ENCODE measurements at places on chromosomes 3 and 15. TPM values are rescaled to one million over a fixed set of nuclear protein-coding genes. Genes with fewer than 3 reads are reported as not detected.

GPR171 gene
- not detected for total RNA-seq

DNA sequence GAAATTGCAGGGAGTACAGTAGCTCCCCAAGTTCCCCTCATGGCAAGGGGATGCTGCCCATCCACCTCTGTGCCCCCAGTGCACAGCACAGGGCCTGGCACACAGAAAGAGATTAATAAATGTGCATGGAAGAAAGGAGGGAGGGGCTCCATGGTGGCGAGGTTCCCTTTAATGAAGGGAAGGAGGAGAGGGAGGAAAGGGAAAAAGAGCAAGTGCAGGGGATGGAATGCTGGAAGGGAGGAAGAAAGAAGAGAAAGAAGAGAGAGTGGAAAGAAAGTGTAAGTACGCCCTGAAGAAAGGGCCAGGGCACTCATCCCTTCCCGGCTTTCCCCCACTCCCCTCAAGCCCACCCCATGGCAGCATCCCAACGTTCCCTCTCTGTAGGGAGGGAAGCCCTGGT, 1.5 kb upstream of the VIPR1 start:
- H3K36me3 ChIP-seq = no peaks in the 10 kb centered on the region
- no peak overlapping the region for H3K4me3 ChIP-seq
- H3K27ac ChIP-seq = no peak overlapping the region
- no peaks in the 10 kb centered on the region for H3K4me1 ChIP-seq

FMN1 gene
- total RNA-seq = 3.9 TPM

DNA sequence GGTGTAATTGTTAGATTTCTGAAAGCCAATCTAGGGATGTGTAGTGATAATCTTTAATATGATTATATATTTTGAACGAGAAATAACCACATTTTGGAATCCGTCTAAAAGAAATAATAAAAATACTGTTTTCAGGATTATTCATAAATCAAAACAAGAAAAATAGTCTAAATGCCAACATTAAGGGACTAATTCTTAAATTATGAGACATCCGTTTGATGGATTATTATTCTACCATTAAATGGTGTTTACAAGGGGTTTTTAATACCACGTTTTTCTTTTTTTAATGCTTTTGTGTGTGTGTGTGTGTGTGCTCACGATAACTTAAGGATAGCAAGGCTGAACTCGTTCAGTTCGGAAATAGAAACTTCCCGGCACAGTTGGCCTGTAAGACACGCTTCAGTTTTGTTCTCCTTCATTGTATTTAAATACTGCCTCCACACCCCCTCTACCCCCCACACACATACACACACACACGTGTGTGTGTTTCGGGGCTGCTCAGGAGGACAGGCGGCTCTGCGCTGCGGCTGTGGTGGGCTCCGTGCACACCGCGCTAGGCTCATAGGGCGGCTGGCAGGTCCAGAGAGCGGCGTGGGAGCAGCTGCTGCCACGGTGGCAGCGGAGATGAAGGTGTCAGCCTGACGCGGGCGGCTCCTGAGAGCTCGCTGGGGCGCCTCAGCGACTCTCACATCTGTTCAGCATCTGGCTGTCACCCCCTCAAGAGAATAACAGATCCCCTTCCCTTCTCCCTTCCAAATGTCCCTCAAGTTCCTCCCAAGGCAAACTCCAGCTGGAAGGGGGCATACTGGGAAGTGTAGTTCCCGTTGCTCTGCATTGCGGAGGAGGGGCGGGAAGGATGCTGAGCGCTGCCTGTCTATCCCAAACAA, 23.0 kb upstream of the ANP32A start:
- H3K4me1 ChIP-seq = no peaks in the 10 kb centered on the region
- peaks cover 25% of the 10 kb centered on the region for H3K27me3 ChIP-seq
- peak overlapping the region; percentile 37 for H3K4me3 ChIP-seq
- H3K27ac ChIP-seq = no peak overlapping the region
- DNase-seq = no peak

CCDC39 gene
- not detected for total RNA-seq

EXD1 gene
- 0.15 TPM for total RNA-seq

NTRK3 gene
- total RNA-seq = not detected

NEDD4 gene
- 18.8 TPM for total RNA-seq

DNA sequence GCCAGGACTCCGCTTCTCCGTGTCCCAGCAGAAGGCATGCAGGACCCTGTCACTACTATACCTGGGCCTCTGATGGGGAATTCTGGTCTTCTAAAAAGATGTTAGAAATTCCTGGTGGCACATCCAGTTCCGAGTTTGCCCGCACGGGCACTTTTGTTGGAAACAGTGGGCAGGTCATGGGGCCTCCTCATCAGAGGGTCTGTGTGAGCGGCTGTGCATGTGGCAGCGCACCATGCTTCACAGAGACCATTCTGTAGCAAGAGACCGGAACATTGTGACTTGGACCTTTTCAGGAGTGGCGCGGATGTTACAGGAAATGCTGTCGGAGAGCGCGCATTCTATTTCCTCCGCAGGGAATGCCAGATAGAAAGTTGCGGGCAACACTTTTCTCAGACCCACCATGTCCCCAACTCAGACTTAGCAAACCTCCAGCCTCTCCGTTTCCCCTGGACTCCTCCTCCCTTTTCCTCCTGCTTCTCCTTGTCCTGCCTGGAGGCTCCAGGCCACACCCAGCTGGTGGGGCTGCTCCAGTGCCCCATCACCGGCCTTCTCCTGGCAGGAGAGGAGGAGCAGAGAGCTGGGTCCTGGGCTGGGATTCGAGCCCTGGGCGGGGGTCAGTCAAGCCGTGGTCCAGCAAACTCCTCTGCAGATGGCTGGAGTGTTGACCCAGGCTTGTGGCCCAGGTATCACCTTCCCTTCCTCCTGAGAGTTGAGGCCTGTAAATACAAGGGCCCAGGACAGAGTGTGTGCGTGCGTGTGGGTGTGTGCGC, 46.6 kb downstream of the KLF13 start:
- no peaks in the 10 kb centered on the region for H3K4me1 ChIP-seq
- no peak for DNase-seq
- H3K36me3 ChIP-seq = no peaks in the 10 kb centered on the region
- no peak overlapping the region for H3K4me3 ChIP-seq

GRCh38 chr15:90071220-90071807, 31.0 kb downstream of the IDH2 start:
- no peak overlapping the region for H3K4me3 ChIP-seq
- H3K27ac ChIP-seq = no peak overlapping the region
- DNase-seq = peak; percentile 47
- H3K36me3 ChIP-seq = no peaks in the 10 kb centered on the region

CFAP91 gene
- total RNA-seq = 0.90 TPM

GRCh38 chr3:52730681-52731080, 24.8 kb downstream of the SPCS1 start:
- DNase-seq = no peak
- no peaks in the 10 kb centered on the region for H3K27me3 ChIP-seq
- H3K4me3 ChIP-seq = no peak overlapping the region
- peaks cover 7% of the 10 kb centered on the region for H3K36me3 ChIP-seq

FBXL2 gene
- 12.3 TPM for total RNA-seq

ADGRG7 gene
- not detected for total RNA-seq

DNA sequence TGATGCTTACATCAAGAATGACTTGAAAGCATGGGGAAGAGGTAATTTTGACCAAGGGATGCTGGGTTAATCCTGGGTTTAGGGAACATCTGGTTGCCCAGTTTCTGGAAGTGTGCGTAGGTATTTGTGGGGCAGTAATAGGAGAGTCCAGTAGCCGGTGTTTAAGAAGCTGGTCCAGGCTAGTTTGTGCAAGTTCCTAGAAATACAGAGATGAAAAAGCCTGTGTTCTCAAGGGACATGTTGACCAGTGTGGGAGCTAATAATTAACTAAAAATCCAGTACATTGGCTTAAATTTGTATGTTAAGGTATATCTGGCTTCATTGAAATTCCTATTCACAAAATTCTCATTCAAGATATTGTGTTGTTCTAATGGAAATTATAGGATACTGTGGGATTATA, 51.2 kb downstream of the UBE2E2 start:
- peaks cover 3% of the 10 kb centered on the region for H3K4me1 ChIP-seq
- H3K27me3 ChIP-seq = no peaks in the 10 kb centered on the region
- no peak overlapping the region for H3K4me3 ChIP-seq
- no peaks in the 10 kb centered on the region for H3K36me3 ChIP-seq

FRMD5 gene
- total RNA-seq = 18.3 TPM

DNA sequence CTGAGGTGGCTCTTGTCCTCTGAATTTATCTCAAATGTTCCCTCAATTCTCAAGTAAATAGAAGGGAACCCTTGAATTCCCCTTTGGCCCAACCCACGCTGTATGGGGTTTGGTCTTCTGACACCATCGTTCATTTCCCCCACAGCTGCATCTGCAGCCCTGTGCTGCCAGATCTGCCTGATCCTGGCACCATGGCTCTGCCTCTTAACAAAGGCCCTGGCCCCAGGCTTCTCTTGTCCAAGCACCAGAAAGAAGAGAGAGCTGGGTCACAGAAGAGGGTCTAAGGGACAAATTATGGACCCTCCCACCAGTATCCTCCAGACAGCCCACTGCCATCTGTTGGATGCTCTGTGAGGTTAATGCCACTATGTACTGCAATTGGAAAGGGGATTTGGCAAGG, 1.8 kb downstream of the MAP1A start:
- no peaks in the 10 kb centered on the region for H3K27me3 ChIP-seq
- no peak for DNase-seq
- H3K36me3 ChIP-seq = no peaks in the 10 kb centered on the region
- no peak overlapping the region for H3K4me3 ChIP-seq

DNA sequence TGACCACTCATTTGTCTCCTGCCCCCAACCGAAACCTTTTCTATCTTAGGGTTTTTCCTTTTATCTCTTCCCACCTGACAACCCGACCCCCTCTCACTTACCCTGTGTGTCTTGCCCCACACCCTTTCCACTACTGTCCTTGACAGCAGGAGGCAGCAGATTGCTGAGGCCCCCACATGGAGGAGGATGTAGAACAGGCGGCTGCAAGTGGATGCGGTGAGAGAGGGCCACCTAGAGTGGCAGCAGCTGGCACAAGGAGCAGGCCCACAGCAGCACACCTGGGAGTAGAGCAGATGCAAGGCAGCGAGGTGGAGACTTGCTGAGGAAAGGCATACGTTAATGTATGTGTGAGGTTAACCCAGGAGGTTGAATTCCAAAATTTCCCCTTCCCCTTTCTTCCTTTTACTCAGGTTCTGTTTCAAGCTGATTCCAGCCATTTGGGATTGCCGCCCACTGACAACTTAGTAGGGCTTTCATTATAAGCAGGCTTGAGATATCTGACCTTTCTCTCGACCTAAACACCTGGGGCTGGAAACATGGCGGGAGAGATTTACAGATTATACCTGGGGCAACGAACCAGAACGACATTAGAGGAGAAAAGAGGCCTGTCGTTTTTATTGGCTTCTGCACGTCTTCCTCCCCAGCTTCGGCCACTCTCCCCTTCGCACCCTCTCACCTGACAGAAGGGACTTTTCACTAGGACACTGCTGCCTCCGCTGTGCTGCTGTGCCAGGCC, 643 bp downstream of the SERINC4 start:
- peaks cover 43% of the 10 kb centered on the region for H3K4me1 ChIP-seq
- H3K4me3 ChIP-seq = no peak overlapping the region
- DNase-seq = no peak
- peak overlapping the region; percentile 93 for H3K27ac ChIP-seq
- peaks cover 10% of the 10 kb centered on the region for H3K36me3 ChIP-seq

EFCC1 gene
- 0.15 TPM for total RNA-seq

DNA sequence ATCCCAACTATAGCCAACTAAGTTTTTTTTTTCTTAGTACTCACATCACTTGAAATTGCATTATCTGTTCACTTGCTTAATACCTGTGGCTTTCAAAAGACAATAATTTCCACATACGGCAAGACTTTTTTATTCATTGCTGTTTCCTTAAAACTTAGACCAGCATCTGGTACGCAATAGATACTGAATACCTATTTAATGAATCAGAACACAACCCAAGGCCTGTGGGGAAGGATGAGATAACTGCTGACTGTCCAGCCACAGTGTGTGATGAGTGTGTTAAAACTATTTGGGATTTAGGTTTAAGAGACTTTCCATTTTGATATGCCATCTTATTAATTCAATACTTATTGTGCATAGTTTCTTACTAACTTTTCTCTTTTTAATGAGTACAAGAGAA, 988.7 kb downstream of the NTRK3 start:
- H3K4me1 ChIP-seq = no peaks in the 10 kb centered on the region
- no peak overlapping the region for H3K4me3 ChIP-seq
- H3K36me3 ChIP-seq = no peaks in the 10 kb centered on the region
- H3K27ac ChIP-seq = no peak overlapping the region
- no peak for DNase-seq
- no peaks in the 10 kb centered on the region for H3K27me3 ChIP-seq

ACP3 gene
- total RNA-seq = not detected

- H3K27ac ChIP-seq = no peak overlapping the region
- DNase-seq = no peak
- no peaks in the 10 kb centered on the region for H3K36me3 ChIP-seq
- peaks cover 21% of the 10 kb centered on the region for H3K27me3 ChIP-seq
- no peaks in the 10 kb centered on the region for H3K4me1 ChIP-seq
- no peak overlapping the region for H3K4me3 ChIP-seq
Observed at GRCh38 chr3:183579967-183580900, 24.7 kb upstream of the KLHL6 start.

DNA sequence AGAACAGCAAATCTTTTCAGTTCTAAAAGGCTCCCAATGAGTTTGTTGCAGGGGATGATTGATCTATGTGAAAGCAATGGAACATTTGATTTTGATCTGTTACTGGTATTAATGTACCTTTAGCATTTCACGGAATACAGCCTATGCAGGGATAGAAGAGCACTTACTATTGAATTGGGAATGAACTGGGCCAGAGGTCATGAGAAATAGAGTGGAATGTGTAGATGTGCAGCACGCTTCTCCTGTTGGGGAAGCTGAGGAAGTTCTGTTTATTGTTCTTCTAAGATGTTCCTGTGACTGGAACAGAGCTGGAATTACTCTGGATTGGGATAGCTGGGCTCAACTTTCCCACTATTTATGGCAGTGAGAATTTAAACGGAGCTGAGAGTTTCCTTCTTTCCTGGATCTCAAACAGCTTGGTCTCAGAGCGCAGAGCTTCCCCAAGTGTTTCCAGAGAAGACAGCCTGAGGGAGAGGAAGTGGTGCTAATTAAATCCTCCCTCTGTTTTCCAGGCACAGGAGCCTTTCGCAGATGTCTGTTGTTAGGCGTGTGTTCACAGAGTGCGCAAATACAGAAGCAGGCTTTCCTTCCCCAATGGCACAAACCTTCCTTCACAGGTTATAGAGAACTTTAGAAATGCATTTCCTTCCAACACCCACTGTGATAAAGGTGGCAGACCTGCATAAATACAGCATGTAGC, 32.5 kb downstream of the TPRG1 start:
- H3K4me3 ChIP-seq = no peak overlapping the region
- peaks cover 2% of the 10 kb centered on the region for H3K27me3 ChIP-seq
- no peaks in the 10 kb centered on the region for H3K36me3 ChIP-seq
- no peaks in the 10 kb centered on the region for H3K4me1 ChIP-seq
- H3K27ac ChIP-seq = no peak overlapping the region

DNA sequence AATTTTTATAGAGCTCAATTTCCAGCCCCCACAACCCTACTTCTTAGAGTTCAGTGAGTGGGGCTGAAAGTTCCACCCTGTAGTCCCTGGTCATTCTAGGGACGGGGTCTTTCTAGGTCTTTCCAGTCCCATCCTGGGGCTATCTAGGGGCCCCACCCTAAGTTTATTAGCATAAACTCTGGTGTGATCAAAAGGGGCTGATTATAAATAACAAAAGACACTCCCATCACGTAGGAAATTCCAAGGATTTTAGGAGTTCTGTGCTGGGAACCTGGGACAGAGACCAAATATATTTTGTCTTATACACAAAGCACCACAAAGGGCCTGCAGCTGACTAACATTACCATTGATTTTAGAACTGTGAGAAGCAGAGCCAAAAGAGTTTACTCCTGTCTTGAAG, 41.9 kb downstream of the RAD54L2 start:
- no peak for DNase-seq
- no peaks in the 10 kb centered on the region for H3K27me3 ChIP-seq
- no peaks in the 10 kb centered on the region for H3K36me3 ChIP-seq
- H3K27ac ChIP-seq = no peak overlapping the region
- H3K4me3 ChIP-seq = no peak overlapping the region
- H3K4me1 ChIP-seq = no peaks in the 10 kb centered on the region

SRGAP3 gene
- 0.82 TPM for total RNA-seq

GOLGA6L4 gene
- 2.7 TPM for total RNA-seq

TMCO5A gene
- total RNA-seq = not detected

All from Panc1 (cell line).